ENCODE measurements at places on chromosomes 5 and 9.

- no peak for DNase-seq
These were observed 8.1 kb downstream of the LRRC14B start for GRCh38 chr5:199197-199949.

GRCh38 chr5:124090115-124090514 is 578.1 kb downstream of the CSNK1G3 start:
- no peak for DNase-seq

DNA sequence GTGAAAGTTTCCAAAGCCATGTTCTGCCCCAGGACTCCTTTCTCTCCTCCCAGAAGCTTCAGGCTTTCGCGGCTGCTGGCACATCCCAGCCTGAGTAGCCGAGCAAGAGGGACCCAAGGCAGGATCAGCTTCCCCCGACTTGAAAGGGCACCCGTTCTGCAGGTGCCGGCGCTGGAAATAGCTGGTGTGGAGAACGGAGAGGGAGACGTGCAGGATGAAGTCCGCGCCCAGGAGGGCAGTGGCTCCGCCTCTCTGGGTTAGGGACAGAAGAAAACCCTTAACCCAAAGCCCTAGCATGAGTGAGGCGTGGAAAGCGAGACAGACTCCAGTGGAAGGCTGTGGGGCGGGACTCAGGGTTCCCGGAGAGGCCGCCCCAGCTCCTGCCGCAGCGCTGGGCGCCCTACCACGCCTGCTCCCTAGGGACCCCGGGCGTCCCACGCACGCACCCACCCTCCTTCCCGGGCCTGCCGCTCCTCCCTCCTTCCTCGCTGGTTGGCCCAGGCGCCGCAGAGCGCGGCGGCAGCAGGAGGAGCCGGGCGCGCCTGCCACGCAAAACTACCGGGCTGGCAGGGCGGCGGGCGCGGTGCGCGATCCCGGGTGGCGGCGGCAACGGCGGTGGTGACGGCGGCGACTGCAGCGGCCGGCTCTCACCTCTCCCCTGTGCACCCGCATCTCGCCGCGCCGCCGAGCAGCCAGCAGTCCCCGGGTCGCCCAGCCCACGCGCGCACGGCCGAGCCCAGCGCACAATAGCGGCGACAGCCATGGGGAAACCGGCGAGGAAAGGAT is at the start of gene SLC1A1:
SLC1A1 (plus strand) TSS at position 550 of the 786 bp plus-strand sequence; CDS start at position 762, 212 bp downstream.
- DNase-seq = peak; percentile 9

- no peak for DNase-seq
These were observed 140.0 kb upstream of the CDKN2B start for GRCh38 chr9:22148876-22149637.

DNA sequence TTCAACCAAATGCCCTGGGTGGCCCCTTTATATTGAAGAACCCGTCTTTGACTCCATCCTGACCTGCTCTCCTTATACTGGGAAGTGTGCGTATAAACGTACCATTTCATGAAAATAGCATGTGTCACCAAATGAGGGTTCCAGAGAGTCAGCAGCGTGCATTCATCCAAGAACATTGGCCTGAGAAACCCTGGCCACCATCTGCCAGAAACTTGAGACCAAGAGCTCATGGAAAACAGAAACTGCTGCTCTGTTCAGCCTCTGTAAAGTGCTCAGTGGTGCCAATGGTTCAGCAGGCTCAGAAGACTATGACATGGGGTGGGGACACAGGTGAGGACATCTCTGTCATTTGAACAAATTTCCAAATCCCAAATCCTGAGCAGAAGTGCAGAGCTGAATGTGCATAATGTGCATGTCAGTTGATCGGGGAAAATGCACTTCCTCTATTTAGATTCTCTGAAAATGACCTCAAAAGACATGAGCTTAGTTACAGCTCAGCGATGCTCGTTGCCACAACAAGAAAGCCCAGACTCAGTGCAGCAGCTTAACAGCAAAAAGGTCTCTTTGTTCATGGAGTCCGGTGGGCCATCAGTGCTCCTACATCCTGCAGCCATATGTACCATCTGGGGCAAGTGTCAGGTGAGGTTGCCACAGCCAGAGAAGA is 176.1 kb downstream of the ATPSCKMT start:
- DNase-seq = no peak

DNA sequence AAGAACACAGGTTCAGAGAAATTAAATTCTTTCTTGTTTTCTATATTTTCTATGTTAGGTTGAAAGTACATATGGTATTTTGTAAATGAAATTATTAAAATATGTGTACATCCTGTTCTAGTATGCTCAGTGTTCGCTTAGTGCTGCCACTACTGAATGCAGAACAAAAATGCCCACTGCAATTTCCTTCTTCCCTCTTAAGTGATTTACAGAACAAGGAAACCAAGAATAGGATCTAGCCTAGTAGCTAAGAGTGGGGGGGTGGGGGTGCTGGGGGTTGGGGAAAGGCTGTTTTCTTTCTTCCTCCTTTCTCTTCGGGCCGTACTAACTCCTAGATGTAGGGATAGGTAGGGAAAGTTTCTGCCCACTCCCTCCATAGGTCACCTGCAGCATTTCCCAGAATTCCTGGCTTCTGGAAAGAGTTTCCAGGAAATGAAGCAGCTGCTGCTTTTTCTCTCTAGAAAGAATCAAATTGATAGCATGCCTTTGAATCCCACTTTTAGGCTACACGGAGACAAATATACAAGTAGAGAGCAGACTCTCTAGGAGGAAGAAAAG is 15.7 kb downstream of the SPATA9 start:
- DNase-seq = no peak

GRCh38 chr9:93585259-93585658 is 8.9 kb downstream of the PHF2 start:
- no peak for DNase-seq

DNA sequence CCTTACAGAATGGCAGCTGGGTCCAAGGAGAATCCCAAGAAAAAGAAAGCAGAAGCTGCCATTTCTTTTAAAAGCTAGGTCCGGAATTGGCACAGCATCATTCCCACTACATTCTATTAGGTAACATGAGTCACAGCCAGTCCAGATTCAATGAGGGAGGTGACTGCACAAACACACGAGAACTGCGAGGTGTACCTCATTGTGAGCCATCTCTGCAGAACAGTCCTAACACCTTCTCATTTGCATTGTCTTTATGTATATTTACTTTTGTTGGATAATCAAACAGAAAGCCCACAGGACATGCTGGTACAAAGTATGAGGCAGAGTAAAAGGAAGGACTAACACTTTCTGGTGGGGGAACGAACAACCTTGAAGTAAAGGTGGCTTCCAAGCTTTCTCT is 14.6 kb upstream of the HABP4 start:
- no peak for DNase-seq

DNA sequence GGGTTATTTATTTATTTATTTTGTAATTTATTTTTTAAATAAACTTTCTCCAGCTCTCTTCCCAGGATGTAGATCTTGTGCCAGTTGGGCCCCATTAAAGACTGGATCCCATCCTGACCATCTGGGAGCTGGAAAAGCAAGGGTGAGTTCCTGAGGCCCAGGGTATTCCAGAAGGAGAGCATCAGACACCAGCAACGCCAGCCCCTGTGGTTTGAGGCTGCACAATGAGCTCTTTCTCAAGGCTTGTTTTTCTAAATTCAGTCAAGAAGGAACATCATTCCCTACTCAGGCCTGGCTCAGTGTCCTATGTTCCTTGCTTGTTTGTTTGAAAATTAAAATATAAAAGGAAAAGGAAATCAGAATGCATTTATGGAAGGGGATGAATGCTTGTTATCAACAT is 313.3 kb downstream of the EBF1 start:
- DNase-seq = no peak

DNA sequence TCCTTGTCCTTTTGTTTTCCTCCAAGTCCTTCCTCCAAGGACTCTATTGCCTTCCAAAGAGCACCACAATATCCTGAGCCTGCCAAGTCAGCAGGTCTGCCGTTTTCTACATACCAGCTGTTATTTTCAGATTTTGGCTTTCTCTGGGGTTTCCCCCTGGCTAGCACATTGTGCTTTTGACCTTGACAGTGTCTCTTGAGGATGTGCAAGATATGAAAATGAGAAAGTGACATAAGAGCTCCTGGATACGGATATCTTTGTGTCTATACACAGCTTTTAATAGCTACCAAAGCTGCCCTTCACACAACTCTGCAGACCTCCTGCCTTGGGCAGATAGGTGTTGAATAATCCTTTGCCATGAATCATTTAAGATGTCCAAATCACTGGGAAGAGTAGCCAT is 67.0 kb downstream of the HAPLN1 start:
- DNase-seq = no peak

DNA sequence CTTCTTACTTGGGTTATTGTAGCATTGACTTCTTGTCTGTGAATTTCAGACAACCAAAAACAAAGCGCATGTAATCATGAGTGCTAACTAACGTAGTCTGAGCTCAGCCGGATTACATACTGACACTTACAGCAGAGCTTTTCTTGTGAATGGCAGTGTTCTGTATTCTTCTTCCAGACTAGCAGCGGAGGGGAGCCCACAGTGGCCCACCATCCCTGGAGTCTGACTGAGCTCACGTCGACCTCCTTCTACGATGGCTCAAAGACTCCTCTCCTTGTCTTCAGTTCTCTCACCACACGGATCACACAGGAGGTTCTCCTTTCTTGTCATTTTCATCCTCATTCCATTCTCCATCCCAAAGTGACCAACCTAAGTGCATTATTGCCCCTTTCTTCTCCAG is 211.4 kb downstream of the CHSY3 start:
- no peak for DNase-seq

DNA sequence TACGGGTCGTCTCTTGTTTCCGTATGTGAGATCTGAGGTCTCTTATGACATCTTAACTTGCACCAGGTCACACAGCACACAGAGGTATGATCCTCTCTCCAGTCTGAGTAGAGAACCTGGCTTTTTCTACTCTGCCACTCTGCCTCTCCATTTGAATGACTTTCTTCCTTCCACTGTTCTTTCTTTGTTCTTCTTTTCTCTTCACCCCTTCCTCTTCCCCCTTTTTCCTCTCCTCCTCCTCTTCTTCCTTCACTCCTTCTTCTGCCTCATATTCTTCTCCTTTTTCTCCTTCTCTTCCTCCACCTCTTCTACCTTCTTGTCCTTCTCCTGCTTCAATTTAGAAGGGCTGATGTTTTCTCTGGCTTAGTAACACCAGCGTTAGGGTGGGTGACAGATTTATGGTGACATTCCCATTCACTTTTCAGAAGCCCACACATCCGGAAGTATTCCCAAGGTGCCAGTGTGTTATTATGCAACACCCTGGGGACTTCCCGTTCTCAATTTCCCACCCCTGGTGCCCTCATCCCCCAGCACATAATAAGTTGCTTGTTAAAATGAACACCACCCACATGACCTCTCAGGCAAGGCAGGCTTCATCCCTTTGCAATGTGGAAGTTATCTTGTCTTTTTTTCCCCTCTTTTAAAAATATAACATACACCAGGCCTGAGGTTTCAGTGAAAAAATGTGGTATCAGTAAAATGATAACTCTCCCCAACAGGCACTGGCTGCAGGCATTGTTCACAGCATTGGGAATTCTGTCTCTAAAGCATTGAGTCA is 122.0 kb downstream of the PAPPA start:
- DNase-seq = no peak

- DNase-seq = no peak
These were observed 173.9 kb downstream of the AOPEP start for GRCh38 chr9:94900222-94901018.

DNA sequence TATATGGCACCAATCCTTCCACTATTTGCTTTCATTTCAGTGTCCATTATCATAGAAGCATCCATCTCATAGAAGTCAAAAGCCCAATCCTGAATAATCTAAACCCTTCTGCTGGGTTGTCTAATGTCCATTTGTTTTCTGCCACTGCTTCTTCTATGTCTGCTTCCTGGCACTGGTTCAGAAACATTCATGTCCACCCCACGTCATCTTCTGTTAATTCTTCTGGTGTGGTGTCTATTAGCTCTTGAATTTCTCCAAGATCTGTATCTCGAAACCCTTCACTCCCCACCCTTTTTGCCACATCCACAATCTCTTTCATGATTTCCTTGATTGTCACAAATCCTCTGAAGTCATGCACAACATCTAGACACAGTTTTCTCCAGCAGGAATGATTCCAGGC is 23.2 kb upstream of the GOLGA1 start:
- DNase-seq = no peak

GRCh38 chr5:42640835-42641234 is 115.8 kb upstream of the CCDC152 start:
- DNase-seq = no peak

- DNase-seq = no peak
These were observed 238.4 kb downstream of the TRPM3 start for GRCh38 chr9:70883056-70883455.
